Naive thymus-derived CD8-positive, alpha-beta T cell (primary cell): ENCODE measurements at places on chromosomes 12 and 14. TPM values are rescaled to one million over a fixed set of nuclear protein-coding genes. Genes with fewer than 3 reads are reported as not detected.

Gene GALNT8
- polyA plus RNA-seq, result 0.89 TPM

Gene KCNMB4
- 1.8 TPM for polyA plus RNA-seq

Gene TAS2R42
- polyA plus RNA-seq, result not detected

Gene ACSM4
- not detected for polyA plus RNA-seq

Gene HAL
- polyA plus RNA-seq, result not detected
